Right hindlimb (tissue), 1 donor: ENCODE measurements at places on chromosomes 4 and X.
A peak's percentile ranks its signal among the peaks of the same experiment; 100 is the strongest.

GRCh38 chrX:54271664-54272063 lies 86.2 kb downstream of the WNK3 start:
- no peak for DNase-seq

- no peak for DNase-seq
Observed at GRCh38 chrX:585115-585808, 45.3 kb upstream of the SHOX start.

DNA sequence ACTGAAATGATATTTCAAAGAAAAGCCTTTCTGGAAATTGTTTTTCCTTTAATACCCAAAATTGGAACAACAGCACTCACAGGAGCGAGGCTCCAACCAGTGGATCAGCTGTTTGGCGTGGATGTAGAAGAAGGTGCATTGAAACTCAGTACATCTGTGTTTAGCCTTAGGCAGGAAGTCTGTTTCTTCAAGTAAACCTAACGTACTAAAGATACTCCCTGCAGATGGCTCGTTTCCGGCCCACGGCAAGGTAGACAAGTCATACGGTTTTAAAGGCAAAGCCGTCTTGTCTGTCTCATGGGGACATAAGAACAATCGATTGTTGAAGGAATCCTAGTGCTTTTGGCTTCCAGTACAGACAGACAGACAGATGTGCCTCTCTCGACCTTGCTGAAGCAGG lies 50.0 kb upstream of the CLCN4 start:
- peak; percentile 48 for DNase-seq

- no peak for DNase-seq
Observed at GRCh38 chr4:107709916-107710315, 10.1 kb downstream of the PAPSS1 start.

GRCh38 chr4:92074839-92075238 lies 228.9 kb upstream of the GRID2 start:
- no peak for DNase-seq

GRCh38 chr4:103887191-103887590 lies 167.4 kb upstream of the TACR3 start:
- no peak for DNase-seq

- DNase-seq: no peak
Observed at GRCh38 chr4:137678796-137679195, 146.5 kb upstream of the PCDH18 start.

DNA sequence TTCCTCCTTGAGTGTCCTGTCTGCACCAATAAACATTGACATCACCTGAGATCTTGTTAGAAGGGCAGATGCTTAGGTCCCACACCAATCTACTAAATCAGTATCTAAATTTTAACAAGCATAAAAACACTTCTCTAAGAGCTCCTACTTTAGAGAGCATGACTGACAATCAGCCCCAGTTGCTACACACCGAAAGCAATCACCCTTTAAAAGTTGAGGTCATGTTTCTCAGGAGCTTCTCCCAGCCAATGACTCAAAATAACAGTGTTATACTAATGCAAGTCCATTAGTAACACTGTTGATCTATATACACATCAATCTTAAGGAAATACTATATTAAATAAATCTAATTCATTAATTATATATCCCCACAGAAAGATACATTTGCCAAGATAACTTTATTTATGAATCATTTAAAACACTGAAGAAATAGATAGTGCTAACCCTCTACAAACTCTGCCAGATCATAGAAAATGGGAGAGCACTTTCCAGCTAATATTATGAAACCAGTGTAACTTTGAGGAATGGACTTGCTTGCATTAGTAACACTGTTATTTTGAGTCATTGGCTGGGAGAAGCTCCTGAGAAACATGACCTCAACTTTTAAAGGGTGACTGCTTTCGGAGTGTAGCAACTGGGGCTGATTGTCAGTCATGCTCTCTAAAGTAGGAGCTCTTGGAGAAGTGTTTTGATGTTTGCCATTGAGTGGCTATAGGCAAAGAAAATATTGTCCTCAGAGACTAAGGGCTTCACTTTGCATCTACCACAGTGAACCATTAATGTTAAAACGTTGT lies 109.8 kb upstream of the HDX start:
- DNase-seq: no peak

DNA sequence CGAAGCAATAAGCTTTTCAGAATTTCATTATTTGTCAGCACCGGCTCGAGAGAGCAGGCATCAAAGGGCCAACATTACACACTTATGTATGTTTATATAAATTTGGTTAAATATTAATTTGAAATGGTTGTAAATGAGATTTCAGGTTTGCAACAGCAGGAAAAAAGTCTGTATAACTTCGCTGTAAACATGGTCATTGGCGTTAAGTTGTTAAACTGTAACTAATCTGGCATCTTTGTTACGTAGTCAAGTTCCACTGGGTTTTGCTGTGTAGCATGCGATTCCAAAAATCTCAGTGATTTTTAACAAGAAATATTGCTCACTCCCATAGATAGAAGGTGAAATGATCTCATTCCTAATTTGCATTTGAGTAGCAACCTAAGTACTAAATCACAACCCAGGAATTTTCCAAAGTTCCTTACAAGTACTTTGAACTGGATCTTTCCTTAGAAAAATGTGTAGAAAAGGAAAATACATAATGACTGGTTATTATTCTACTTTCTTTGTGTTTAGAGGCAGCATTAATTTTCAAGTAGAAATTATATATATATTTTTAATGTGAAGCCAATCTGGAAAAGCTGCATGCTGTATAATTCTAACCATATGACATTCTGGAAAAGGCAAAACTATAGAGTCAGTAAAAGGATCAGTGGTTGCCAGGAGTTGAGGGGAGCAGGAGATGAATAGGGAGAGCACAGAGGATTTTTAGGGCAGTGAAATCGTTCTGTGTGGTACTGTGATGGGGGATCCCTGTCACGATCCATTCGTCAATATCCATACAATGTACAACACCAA lies 222.1 kb downstream of the CBR4 start:
- no peak for DNase-seq

- no peak for DNase-seq
Observed at GRCh38 chr4:170675568-170676262, 586.0 kb upstream of the AADAT start.

DNA sequence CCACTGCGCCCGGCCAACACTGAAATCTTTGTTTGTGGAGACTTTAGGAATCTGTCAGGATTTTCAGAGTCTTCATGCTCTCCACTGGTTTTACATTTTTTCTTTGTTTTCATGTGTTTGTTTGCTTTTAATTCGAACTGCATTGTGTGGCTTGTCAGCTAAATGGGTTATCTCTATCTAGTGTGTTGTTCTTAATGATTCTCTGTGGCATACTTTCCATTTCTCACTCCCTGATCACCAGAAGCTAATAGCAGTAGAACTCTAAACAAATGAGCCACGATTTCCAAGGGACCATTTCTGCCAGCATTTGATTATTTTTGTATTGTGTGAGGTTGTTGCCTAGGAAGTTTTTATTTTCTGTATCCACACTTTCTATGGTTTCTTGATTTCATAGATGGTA lies 352.4 kb downstream of the CAMK2D start:
- DNase-seq: no peak

- no peak for DNase-seq
Observed at GRCh38 chrX:129039176-129039575, 484.1 kb downstream of the SMARCA1 start.
